ENCODE measurements at places on chromosomes 11 and 22.

- DNase-seq, result no peak
These were observed 1.9 kb downstream of the RDX start for GRCh38 chr11:110294509-110294908.

GRCh38 chr11:128717516-128717915 is 23.6 kb downstream of the FLI1 start:
- no peak for DNase-seq

- no peak for DNase-seq
These were observed 43.8 kb upstream of the IGLL5 start for GRCh38 chr22:22843848-22844247.

- DNase-seq, result no peak
These were observed 471 bp downstream of the RNF185 start for GRCh38 chr22:31160328-31160978.

- no peak for DNase-seq
These were observed 4.2 kb downstream of the RAB1B start for GRCh38 chr11:66272596-66272995.

DNA sequence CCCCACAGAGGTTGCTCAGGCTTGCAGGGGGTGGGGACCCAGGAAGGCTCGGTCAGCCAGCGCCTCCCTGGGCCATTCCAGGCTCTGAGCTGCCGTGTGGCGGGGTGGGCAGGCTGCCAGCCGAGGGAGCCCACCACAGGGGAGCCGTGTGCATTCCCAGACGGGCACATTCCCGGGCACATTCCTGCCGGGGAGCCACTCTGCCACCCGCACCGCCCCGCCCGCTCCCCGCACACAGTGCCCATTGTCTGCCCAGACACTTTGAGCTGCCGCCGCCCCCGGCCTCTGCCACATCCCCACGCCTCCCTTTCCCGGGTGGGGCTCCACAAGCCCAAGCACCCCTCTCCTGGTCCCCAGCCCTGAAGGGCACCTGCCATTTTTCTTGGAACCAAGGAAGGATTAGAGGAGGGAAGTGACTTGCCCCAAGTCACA is 27.4 kb downstream of the RPL3 start:
- DNase-seq, result no peak

- no peak for DNase-seq
These were observed 1.8 kb downstream of the SPATA19 start for GRCh38 chr11:133843454-133843987.

DNA sequence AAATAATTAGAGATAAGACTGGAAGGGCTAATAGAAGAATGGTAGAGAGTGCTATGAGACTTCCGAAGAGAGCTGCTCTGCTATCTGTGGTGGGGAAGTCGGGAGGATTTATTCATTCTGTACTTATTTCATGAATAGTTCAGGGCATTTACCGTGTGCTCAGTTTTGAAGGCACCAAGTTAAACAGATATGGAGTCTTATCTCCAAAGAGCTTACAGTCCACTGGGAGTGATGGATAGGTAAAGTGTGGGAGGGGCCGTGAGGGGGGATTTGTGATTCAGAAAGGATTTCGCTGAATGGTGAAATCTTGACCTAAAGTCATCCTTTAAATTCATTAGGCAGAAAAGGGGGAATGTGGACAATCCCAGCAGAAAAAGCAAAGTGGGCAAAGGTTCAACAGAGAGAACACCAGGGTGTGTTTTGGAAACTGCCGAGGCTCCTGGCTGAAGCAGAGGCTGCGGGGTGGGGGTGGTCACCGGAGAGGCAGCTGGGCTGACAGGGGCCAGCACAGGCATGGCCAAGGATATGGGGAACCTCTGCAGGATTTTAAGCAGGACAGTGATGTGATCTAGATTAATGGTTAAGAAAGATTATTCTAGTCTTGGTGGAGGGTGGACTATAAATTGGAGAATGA is 91.2 kb downstream of the UBASH3B start:
- DNase-seq, result no peak

DNA sequence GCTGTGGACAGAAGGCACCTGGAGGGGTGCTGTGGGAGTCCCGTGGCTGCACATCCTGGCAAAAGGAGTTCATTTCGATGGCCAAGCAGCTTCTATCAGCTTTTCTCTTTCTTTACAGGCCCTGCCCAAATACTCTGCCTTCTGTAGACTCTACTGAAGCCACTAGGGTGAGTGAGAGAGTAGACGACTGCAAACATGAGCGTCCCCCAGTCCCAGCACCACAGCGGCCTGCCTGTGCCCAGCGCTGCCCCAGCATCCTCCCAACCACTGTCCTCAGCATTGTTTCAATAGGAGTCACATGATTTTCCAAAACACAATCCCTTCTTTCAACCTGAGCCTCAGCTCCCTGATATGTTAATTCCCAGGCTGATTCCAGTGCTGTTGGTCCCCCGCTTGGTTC is 110.0 kb downstream of the KIRREL3 start:
- peak; percentile 67 for DNase-seq

- no peak for DNase-seq
These were observed 9.7 kb downstream of the PDGFD start for GRCh38 chr11:104154296-104154695.

DNA sequence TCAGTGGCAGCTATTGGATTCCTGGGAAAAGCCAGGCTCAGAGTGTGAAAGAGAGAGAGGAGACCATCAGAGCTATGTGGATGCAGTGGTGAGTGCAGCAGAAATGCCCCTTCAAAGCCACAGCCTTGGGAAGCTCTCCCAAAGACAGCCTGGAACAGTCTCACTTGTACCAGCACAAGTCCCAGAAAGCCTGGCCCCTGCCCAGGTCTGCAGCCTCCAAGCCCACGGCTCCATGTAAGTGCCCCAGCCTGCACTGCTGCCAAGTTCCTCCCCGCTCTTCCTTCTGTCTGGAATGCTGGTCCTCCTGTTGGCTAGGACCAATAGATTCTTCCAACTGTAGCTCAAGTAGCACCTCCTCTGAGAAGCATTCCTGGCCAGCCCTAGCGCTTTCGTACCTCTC is 539.7 kb downstream of the MIAT start:
- DNase-seq, result no peak

DNA sequence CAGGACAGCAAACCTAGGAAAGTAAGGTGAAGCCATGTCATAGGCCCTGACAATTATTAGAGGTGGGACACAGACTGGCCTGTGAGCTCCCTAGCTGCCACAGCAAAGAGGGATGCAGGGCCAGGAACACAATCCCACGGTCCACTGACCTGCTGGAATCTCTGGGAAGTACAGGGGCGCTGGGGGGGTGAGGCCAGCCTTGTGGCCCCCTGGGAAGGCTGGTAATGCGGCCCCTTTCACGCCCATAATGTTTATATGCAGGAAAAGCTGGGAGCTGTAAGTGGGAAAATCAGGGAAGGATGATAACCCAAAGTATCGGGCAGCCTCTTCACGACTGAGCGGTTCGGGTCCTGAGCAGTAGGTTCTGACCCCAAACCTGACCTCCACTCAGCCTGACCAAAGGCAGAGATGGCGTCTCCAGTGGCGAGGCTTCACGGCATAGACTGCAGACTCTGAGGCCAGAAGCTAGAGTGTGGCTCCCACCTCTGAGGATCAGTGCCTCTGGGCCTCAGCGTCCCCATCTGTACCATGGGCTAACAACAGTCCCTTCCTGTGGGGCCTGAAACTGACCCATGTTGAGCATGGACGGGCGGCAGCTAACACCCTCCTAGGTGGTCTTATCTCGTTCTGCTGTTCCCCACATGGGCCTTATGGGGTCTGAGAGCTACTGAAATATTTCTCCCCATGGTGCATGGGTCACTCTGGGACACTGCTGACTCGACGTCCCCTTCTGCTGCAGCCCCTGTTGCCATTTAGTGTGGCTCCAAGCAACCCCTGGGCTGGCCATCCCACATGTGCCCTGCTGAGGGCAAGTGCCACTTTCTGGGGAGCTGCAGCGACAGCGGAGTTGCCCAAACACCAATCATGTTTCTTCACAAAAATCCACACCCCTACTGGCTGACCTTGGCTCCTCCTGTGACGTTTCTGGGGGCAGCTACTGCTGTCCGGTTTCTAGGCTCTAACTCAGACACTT is 101.8 kb downstream of the PHF21B start:
- DNase-seq, result peak; percentile 11

DNA sequence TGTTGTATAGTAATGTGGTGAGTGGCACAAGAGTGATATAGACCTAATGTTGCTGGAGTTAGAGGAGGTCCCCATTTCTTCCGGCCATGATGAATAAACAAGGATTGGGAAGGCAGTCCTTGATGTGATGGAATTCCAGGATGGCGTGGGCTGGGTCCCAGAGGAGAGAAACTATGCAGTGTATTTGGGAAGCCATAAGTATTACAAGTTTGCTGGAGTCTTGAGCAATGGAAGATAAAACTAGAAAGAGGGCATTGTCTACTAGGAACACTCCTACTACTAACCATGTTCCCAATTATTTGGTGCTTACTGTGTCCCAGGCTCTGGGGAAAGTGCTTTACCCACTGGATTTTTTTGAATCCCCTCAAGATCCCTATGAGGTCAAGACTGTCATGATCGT is 20.0 kb downstream of the LDLRAD3 start:
- no peak for DNase-seq

GRCh38 chr11:13448876-13449275 is 14.1 kb downstream of the BTBD10 start:
- DNase-seq, result no peak

DNA sequence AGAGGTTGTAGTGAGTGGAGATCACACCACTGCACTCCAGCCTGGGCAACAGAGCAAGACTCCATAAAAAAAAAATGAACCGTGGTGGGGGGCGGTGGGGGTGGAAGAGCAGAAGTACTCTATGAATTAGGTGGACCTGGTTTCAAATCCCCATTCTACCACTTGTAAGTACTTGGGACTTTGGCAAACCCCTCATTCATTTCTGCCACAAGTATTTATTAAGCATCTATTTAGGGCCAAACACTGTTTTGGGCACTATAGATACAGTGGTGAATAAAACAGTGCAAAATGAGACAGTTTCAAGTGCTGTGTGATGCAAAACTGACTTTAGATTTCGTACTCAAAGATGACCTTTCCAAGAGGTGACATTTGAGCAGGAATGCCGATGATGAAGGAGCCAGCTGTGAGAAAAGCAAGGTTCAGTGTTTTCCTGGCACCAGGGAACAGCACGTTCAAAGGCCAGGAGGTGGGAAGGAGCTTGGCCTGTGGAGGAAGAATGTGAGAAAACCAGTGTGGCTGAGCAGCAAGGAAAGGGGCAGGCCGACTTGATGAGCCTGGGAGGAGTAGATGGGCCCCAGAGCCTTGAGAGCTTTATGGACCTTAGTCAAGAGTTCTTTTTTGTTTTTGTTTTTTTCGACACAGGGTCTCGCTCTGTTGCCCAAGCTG is 1.4 kb upstream of the TMEM134 start:
- no peak for DNase-seq

Measured in dorsolateral prefrontal cortex (tissue), 122 donors.